ENCODE measurements at places on chromosomes 5 and 9.

DNA sequence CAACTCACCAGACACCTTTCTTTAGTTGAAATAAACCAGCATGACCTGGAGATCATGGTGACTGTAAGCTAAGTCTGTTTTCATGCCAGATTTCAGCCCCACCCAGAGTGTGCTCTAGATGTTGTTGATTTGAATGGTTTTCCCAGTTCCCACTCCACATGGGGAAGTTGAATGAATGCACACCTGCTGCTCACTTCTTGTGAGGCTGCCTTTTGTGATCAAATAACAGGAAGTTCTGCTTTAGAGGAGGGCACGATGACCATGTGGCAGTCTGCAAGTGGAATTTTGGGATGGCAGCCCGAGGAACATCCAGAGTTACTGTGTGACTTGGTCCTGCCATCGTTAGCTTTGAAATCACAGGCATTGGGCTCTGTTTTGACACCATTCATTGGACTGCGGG is 18.7 kb downstream of the SLC46A2 start:
- no peak for DNase-seq

GRCh38 chr9:69036799-69037198 is 1.2 kb downstream of the FXN start:
- DNase-seq = no peak

GRCh38 chr5:76867038-76867437 is 17.2 kb downstream of the S100Z start:
- no peak for DNase-seq

DNA sequence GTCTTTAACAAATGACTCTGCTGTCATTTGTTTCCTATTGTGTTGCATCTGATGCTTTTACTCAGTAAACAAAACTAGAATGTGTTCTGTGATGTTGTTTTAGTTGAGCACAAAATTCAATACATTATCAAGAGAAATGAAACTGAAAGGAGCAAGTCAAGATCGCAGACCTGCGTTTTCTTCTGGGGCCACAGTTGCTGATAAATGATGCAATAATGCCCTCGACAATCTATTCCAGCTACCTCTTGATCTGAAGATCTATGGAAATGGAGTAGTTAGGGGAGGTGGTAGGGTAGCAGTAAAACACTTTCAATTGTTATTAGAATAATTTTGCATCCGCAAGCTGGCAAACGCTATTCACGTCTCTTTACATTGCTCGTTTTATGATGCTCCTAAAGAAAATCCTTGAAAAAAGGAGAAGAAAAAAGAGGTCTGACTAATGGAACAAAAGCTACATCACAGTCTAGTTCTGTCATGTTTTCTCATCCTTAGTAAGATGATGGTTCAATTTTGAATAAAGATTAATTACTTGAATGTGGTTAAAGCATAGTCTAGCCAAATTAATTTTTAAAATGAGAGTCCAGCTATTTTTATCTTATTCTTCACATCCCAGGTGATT is 1.6 kb downstream of the ZNF366 start:
- no peak for DNase-seq

DNA sequence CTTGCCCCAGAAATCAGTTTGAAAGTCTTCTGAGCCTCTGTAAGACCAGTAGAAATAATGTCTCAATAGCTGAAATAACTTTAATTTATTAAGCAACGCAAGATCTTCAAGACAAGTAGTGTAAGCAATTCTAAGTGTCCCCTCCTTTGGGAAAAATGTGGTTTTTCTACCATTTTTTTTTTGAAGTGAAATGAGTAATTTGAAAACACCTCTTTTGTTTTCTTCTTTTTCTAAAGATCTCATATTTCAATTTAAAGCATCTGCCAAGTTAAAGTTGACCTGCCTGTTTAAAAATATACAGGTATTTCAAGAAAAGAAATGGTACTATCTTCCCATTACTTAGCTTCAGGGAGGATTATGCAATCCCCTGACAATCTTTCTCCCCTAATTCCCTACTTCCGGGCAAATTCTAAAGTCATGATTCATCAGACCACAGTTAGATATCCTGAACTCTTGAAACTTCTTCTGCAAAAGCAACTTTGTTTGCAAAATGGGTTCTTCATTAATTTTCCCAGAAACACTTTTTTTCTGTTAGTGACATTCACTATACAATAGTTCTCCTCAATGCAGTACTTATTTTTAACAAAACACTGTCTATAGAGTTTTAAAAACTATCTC is 7.8 kb upstream of the ANXA1 start:
- peak; percentile 81 for DNase-seq

- DNase-seq = no peak
Observed at GRCh38 chr5:62167561-62168057, 138.4 kb upstream of the KIF2A start.

GRCh38 chr5:33465120-33465519 is 24.4 kb downstream of the TARS1 start:
- DNase-seq = peak; percentile 60

GRCh38 chr5:166068547-166069335 is 2222.7 kb upstream of the WWC1 start:
- no peak for DNase-seq

- DNase-seq = no peak
Observed at GRCh38 chr5:82374637-82375036, 96.5 kb upstream of the RPS23 start.

DNA sequence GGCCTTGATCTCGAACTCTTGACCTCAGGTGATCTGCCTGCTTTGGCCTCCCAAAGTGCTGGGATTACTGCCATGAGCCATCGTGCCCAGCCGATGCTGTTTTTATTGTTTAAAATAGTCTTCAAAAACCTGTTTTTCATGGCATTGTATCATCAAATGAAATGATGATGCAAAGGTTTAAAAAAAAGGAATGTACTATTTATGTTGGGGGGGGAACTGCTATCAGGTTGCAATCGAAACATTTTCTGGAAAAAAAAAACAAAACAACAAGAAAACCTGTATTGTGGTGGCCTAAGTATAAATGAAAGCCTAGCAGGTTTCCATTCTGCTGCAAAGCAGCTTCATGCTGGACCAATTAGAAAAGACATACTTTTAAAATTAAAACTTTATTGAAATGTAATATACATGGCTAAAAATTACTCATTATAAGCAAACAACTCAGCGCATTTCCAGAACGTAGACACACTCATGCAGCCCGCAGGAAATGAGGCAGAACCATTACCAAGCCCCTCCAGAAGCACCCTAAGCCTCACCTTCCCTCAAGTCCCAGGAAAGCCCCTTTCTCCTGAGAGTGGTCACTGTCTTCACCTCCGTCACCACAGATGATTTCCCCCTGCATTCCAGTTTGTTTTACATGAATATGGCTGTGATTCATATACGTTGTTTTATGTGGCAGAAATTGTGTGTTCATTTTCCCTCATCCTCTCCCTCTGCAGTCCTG is 19.0 kb downstream of the GPR107 start:
- no peak for DNase-seq

DNA sequence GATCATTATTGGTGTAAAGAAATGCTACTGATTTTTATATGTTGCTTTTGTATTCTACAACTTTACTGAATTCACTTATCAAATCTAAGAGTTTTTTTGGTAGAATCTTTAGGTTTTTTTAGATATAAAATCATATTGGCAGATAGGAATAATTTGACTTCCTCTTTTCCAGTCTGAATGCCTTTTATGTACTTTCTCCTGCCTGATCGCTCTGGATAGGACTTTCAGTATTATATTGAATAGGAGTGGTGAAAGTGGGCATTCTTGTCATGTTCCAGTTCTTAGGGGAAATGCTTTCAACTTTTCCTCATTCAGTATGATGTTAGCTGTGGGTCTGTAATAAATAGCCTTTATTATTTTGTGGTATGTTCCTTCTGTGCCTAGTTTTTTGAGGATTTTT is 8.3 kb downstream of the AHRR start:
- DNase-seq = peak; percentile 16

DNA sequence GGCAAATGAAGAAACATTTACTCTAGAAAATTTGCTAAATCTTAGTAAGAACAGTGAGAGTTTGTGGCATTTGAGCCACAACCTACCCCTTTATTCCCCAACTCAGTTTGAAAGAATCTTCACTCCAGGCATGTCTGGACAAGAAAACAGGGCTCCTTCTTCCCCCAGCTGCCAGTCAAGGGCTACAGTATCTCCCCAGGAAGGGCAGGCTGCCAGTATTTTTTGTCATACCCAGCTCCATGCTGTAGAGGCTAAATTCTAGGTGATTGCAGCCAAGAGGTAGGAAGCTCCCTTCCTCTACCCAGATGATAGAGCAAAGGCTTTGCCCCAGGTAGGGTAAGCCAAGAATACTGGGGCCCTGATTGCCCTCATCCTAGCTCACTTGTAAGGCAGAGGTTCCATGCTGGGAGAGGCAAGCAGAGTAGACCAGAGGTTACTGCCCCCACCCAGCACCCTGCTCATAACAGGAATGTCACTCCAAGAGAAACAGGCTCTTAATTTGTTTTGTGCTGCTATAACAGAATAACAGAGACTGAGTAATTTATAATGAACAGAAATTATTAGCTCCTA is 20.0 kb upstream of the GRPEL2 start:
- no peak for DNase-seq

- DNase-seq = no peak
Observed at GRCh38 chr5:83377131-83377865, 94.2 kb upstream of the VCAN start.

- DNase-seq = no peak
Observed at GRCh38 chr9:27117489-27118135, 8.6 kb downstream of the TEK start.

DNA sequence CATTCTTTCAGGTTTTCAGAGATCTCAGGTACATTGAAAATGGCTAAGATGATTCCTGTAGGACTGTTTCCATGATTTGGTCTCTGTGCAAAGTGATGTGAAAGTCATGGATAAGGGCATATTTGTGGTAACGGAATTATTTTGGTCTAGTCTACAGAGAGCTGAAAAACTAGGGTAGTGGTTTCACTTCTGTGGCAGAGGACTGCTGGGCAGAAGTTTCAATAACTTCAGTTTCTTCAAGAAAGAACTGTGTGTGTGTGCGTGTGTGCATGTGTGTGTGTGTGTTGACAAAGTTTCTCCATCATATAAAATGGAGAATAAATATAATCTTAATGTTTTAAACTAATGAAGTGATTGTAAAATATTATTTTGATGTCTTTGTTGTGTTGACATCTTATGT is 4.3 kb downstream of the CNOT8 start:
- no peak for DNase-seq

DNA sequence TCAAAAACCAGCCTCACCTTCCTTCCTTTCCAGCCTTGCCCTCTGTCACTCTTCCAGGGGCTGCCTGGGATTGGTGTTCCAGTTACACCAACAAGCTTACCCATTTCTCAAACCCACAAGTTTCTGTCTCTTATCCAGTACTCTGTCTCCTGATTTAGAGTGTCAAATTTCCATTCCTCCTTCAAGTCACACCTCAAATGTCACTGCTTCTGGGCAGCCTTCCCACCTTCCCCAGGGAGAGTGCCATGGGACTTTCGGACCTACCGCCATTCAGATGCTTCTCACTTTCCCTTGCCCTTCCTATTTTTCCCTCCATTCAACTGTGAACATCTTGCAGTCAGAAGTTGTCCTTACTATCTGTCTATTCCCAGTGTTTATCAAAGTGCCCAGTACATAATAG is 2.0 kb upstream of the GRXCR2 start:
- DNase-seq = no peak

GRCh38 chr9:38272710-38273109 is 119.8 kb upstream of the ALDH1B1 start:
- no peak for DNase-seq

DNA sequence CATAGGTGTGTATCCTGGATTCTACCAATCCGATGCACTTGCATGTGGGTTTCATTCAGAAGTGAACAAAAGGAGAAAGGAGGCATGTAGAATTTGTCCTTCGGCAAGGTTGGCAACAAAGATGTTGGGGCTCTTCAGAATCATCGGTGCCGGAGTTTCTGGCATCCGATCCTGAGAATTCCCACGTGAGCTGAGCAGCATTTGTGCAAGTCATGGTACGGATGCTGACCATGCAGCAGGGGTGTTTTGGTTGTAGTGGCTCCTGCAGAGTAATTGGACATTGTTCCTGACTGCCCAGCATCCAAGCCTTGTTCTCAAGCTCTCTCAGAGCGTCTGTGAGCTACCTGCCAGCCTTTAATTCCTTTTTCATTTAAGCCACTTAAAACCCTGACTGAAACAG is 19.0 kb upstream of the POC5 start:
- no peak for DNase-seq

GRCh38 chr9:631596-631995 is 209.9 kb upstream of the DMRT1 start:
- DNase-seq = no peak

DNA sequence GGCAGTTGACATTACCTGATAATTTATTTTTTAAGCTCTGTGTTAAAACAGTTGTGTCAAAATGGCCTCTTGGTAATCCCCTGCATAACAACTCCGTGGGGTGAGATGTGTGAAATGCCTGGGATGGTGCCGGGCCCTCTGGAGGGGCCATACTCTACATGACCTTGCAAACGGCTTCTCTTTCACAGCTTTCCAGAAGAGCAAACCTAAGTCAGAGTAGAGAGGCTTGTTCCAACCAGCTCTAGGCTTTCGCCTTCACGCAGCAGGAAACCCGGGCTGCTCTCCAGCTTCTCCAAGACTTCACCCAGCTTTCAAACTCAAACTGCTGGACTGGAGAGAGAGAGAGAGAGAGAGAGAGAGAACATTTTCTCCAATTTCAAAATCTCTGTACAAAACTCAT is 120.1 kb downstream of the SNX18 start:
- DNase-seq = no peak

GRCh38 chr9:89340332-89340731 is 22.0 kb downstream of the SECISBP2 start:
- no peak for DNase-seq

DNA sequence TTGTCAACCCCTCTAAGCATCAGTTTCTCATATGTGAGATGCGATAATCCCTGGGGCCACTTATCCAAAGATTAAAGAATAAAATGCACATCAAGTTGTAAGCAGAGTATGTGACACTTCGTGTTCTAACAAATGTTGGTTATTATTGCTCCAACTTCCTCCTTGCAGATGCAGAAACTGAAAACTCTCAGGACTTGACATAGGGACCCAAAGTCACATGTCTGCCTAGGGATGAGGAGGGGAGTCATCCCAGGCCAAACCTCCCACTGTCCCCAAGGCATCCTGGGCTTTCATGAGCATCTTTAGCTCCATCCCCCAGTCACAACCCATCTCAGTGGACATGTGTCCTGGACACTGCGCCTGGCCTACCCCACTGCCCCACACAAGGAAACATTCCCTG is 27.5 kb upstream of the SYK start:
- no peak for DNase-seq

- no peak for DNase-seq
Observed at GRCh38 chr5:126351153-126351552, 72.1 kb upstream of the GRAMD2B start.

- DNase-seq = no peak
Observed at GRCh38 chr5:172165465-172165864, 22.6 kb downstream of the STK10 start.

DNA sequence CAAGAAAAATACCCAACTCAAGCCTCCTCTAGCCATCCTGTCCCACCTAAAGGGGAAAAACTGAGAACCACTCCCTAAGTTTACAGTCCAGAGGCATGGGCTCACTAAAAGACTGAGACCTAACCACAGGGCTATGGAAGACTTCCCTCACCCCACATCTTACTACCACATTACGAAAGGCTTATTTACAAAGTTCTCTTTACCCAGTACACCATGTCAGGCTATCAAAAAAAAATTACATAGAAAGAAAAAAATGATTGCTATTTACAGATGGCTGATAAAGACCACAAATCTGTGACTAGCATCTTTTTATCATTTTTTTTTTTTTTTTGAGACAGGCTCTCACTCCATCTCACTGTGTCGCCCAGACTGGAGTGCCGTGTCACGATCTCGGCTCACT is 69.7 kb upstream of the TNPO1 start:
- DNase-seq = no peak

All from Kasumi-1 (cell line).